Activated CD4-positive, alpha-beta T cell treated with anti-CD3 and anti-CD28 coated beads, Interleukin-2, amount 50 U/mL, for 24 hours (primary cell): ENCODE measurements at places on chromosomes 3 and 15.

GRCh38 chr3:41434781-41435180, 235.5 kb downstream of the CTNNB1 start:
- DNase-seq, result no peak

DNA sequence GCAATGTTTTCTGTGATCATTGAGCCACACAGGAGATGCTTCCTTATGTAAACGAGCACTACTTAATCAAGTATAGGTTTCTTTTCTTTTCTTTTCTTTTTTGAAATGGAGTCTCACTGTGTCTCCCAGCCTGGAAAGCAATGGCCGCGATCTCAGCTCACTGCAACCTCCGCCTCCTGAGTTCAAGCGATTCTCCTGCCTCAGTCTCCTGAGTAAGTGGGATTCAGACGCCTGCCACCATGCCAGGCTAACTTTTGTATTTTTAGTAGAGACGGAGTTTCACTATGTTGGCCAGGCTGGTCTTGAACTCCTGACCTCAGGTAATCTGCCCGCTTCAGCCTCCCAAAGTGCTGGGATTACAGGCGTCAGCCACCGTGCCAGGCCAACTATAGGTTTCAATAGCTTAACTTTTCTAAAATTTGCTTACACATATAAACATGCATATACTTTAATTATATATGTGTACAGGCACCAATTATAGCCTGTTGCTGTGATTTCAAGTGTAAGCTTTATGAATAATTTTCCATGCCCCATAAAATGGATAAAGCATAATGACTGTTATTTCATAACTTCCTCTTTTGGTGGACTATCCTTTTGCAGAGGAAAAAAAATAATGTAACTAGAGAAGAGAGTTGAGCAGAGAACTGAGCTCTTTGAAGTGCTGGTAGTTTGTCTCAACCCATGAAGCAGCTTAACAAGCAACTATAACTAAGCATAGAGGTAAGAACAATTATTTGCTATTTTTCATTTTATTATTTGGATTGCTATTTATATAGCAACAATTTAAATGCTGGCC, 24.8 kb upstream of the MBNL1 start:
- DNase-seq, result no peak

DNA sequence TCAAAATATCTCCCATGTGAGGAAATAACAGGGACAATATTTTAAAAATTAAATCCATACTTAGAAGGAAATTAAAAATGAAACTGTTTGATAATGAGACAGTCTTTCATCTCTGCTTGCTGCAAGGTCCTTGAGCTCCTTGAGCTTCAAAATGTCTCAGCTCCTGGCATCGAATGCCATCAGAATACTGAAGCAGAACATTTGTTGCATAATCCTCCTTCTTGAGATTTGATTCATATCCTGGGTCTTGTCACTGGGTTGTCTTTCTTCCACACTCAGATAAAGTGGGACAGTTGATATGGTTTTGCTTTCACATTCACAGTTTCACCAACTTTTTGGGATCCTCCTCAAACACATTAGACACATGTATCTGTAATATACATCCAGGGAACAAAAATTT, 27.8 kb downstream of the COL8A1 start:
- no peak for DNase-seq

DNA sequence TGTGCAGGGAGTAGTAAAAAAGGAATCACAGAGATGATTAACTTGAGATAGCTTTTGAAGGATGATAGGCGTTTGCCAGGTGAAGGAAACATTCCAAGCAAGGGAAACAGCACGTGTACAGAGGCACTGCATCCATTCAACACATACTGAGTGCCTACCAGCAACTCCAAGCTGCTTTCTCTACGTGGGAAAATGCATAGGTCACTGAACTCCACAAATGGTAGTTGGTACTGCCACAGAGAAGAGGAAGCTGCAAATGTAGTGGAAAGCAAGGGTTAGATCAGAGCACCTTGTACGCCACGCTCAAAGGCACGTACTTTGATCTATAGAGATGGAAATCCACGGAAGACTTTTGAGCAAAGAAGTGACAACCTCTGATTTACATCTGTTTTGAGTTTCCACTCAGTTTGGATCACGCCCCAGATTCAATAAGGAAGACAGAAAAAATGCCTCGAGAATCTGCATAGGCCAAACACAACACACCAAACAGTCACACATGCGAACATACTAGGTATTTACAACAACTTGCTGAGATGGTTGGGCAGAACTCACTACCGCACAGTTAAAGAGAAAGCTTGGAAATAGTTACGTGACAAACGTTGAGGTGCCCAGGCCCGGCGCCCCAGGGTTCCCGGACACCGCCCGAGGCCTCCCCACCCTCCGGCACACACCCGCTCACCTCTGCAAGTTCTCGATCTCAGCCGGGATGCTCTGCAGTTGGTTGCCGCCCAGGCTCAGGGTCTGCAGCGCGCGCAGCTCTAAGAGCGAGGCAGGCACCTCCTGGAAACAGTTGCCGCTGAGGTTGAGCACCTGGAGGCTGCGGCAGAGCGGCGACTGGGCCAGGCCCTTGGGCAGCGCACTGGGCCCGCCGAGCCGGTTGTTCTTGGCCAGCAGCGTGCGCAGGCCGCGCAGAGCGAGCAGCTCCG, 826 bp downstream of the LRRC58 start:
- DNase-seq, result peak; percentile 21

DNA sequence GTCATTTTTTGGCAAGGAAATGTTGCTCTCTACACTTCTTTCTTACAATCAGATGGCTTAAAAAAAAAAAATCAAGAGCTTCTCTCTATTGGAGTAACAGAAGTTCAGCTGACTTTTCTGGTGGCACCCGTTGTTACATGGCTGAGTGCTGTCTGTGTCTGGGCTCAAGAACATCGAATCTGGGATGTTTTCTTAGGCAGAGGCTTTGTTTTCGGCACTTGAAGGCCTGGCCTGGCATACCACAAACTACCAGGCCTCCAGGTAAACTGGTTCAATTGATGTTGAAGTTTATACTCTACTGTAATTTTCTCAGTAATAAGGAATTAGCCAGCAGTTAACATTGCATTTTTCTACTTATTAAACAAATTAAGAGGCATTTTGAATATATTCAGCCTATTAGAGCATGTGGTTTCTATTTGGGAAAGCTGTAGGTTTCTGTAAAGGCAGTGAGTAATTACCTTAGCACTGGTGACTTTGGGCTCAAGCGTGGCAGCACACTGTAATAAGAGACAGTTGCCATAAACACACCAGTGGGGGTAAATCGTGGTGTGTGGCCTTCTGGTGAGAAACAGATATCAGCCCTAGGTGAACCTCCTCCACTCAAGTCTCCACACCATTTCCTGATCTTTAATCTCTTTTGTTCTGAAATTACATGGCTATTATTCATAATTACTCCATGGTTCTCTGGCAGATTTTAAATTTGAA, 544.7 kb downstream of the MECOM start:
- no peak for DNase-seq

GRCh38 chr15:90402223-90402622, 14.2 kb downstream of the IQGAP1 start:
- no peak for DNase-seq
